DND-41 (cell line): ENCODE measurements at places on chromosomes 1 and 21.

- DNase-seq, result no peak
These were observed 135.6 kb upstream of the GJB5 start for GRCh38 chr1:34619256-34619655.

DNA sequence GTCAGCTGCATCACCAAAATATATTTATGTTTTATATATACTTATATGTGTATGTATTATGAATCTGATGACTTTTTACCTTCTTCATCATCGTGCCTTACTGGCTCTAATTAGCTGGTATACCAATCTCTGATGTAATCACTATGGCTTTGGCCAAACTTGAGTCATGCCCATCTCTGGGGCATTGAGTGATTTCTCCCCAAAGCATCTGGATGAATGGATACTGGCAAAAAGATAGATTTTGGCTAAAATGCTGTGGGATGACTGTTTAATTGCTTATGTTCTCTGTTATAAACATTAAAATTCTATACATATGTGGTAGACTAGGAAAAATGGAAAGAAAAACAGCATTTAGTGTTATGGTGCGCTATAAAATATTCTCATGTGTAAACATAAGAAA, 19.6 kb downstream of the CDKN2C start:
- no peak for DNase-seq

GRCh38 chr1:111907321-111907720, 82.1 kb downstream of the KCND3 start:
- no peak for DNase-seq

- no peak for DNase-seq
These were observed 57.6 kb downstream of the TGFB2 start for GRCh38 chr1:218402786-218403120.

DNA sequence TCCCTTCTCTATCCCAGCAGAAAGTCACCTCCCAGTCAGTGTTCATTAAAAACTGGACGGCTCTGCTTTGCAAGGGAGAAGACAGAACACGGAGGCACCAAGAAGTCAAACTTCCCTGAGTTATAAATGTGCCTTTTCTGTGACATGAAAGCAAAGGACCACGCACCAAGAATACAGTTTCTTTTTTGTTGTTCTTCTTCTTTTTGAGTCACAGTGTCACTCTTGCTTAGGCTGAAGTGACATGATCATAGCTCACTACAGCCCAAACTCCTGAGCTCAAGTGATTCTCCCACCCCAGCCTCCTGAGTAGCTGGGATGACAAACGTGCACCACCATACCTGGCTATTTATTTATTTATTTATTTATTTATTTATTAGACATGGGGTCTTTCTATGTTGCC, 22.7 kb downstream of the GLUL start:
- DNase-seq, result no peak

DNA sequence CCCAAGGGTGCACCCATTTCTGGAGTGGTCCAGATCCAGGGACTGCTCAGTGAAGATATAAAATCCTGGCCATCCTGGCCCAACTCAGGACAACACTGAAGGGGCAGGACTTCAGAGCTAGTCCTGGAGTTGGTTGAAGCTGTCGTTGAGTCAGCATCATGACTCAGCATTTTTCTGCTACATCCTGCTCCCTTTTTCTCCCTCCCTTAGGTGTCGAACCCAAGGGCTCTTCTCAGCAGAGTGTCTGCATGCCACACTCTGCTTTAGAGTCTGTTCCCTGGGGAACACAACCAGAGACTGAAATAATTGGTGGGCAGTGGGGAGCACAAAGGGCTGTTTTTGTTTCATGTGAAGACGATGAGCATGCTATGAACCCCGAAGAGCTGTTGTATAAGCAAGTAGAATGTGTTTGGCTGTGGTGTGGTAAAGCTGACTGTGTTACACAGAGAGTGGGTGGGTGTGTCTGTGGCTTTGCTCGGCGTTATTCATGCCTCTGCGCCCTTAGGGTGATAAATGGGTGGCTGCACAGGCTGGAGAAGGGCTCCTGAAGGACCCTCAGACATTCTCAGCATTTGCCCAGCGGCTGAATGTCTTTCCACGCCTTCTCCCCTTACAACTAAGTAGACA, 167.2 kb downstream of the CYYR1 start:
- DNase-seq, result peak; percentile 57

DNA sequence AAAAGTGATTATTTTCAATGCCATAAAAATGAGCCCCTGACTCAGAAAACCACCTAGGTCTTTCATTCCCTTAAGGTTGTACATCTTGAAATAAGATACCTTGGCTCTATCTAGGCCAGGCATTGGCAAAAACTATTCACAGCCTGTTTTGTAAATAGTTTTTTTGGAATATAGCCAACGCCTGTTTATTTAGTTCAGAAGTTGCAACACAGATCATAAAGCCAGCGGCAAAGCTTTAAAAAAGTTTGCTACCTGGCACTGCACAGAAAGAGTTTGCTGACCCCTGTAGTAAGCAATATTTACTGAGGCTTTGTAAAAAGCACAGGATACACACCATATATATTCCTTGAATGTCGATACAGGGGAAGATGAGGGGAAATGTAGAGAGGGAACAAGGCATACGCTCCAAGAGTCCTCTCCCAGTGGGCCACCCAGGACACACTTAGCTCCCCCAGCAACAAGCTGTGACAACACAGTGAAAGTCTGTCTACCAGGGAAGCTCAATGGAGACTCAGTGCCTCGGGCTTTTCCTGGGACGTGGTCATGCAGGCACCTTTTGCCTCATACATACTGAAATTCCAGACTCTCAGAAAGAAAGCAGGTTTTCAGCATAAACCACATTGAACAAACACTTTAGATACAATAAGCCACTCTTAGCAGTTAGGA, 20.5 kb downstream of the TARBP1 start:
- DNase-seq, result no peak

DNA sequence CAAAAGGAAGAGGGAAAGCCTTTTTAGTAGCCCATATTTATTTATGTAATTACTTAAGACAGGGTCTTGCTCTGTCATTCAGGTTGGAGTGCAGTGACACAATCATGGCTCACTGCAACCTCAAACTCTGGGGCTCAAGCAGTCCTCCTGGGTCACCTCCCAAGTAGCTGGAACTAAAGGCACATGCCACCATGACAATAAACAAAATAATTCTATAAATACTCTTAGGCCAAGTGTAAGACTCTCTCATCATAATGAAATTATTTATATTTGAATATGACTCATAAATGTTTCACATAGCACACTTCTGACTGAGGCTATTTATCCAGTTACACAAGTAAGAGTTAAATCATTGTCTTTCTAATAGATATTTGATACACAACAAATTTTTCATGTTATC, 314.7 kb downstream of the AMY1C start:
- DNase-seq, result no peak

DNA sequence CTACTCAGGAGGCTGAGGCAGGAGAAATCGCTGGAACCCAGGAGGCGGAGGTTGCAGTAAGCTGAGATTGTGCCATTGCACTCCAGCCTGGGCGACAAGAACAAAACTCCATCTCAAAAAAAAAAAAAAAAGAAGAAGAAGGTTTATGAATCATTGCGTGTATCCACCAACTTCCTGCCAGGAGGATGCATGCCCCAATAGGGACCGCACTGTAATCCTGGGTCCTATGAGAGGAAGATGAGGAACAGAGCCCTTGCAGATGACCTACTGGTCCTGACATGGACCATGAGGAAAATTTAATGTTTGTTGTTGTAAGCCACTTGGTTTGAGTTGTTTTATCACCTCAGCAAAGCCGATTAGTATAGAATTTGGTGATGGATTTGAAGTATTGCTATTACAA, 56.7 kb downstream of the PTGS2 start:
- no peak for DNase-seq
